ENCODE measurements at places on chromosomes 5 and 9.

DNA sequence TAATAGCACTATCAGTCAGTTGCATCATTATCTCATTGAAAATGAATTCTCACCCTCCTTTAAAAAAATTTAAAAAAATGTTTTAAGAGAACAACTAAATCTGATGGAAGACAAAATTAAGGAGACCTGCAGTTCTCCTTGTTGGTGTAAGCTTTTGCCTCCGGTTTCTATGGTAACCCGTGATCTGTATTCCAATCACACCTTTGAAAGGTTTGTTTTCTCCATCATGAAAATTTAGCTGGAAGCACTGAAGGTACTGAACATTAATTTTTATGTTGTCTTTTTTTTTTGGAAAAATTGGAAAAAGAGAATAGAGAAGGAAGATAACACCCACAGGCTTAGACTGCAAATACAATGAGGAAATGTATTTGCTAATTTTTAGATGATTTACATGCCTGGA is 2.5 kb upstream of the BASP1 start:
- no peak for DNase-seq

GRCh38 chr9:133782157-133783130 is 44.3 kb upstream of the SARDH start:
- DNase-seq, result peak; percentile 16

GRCh38 chr9:115952430-115953292 is 200.9 kb upstream of the PAPPA start:
- peak; percentile 22 for DNase-seq

- DNase-seq, result peak; percentile 73
Measured at GRCh38 chr5:90020575-90021538, 388.7 kb downstream of the CETN3 start.

GRCh38 chr9:106417685-106418084 is 445.3 kb upstream of the ZNF462 start:
- DNase-seq, result no peak

- no peak for DNase-seq
Measured at GRCh38 chr5:151014680-151015343, 5.6 kb upstream of the GPX3 start.

GRCh38 chr9:121447321-121447834 is 52.3 kb downstream of the GGTA1 start:
- no peak for DNase-seq

GRCh38 chr5:101904736-101905135 is 391.3 kb downstream of the SLCO4C1 start:
- DNase-seq, result no peak

- DNase-seq, result no peak
Measured at GRCh38 chr5:960551-960950, 48.1 kb upstream of the NKD2 start.

DNA sequence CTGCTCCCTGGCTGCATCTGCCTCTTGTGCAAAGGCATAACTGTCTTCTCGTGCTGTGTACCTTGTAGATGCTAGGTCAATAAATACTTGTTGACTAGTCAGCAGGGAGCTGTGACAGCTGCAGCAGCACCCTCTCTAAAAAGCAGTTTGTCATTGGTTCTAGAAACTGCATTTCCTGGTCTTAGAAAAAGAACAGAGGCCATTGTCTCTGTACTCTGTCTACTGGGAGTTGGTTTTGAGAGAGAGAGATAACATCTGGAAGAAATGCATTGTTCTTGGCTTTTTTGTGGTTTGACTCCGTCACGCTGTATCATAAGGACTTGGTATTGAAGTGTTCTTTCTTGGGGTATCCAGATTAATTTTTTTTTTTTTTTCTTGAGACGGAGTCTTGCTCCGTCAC is 32.3 kb downstream of the SH3GLB2 start:
- DNase-seq, result no peak

GRCh38 chr9:74007833-74008232 is 489.3 kb upstream of the RORB start:
- DNase-seq, result no peak

- no peak for DNase-seq
Measured at GRCh38 chr5:103059525-103059924, 60.4 kb downstream of the GIN1 start.

- DNase-seq, result no peak
Measured at GRCh38 chr9:133676450-133676849, 40.3 kb downstream of the DBH start.

DNA sequence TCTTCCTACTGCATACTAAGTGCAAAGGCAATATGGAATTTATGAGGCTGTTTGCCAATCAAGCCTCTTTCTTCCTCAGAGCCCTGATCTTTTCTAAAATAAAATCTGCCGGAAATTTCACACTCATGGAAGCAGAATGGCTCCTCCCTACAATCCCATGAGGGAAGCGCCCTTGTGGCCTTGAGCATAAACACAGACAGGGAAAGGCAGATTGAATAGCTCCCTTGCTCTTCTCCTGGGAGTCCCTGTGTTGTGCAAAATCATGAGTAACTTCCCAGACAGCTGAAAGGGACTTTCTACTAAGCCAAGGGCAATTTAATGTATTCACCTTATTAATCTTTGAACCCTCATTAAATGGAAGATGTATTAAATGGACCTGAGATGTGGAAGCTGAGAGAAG is 226.1 kb upstream of the PIK3R1 start:
- no peak for DNase-seq

DNA sequence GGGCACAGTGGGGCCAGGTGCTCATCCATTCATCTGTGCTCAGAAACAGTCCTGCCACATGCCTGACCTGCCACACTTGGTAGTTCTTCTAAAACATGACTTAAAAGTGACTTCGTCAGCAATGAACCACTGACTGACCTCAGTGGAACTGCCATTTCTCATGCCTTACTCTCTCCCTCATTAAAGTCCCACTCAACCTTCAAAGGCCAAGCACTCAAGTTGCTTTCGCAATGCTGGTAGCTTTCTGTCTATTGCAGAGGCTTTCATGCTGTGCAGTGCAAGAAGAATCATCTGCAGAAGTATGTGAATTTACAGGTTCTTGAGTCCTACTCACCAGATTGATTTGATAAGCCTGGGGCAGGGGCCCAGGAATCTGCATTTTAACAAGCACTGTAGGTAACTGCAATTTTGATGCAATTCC is 23.9 kb downstream of the B4GALT1 start:
- no peak for DNase-seq

GRCh38 chr5:52825826-52826225 is 38.1 kb downstream of the ITGA1 start:
- no peak for DNase-seq

DNA sequence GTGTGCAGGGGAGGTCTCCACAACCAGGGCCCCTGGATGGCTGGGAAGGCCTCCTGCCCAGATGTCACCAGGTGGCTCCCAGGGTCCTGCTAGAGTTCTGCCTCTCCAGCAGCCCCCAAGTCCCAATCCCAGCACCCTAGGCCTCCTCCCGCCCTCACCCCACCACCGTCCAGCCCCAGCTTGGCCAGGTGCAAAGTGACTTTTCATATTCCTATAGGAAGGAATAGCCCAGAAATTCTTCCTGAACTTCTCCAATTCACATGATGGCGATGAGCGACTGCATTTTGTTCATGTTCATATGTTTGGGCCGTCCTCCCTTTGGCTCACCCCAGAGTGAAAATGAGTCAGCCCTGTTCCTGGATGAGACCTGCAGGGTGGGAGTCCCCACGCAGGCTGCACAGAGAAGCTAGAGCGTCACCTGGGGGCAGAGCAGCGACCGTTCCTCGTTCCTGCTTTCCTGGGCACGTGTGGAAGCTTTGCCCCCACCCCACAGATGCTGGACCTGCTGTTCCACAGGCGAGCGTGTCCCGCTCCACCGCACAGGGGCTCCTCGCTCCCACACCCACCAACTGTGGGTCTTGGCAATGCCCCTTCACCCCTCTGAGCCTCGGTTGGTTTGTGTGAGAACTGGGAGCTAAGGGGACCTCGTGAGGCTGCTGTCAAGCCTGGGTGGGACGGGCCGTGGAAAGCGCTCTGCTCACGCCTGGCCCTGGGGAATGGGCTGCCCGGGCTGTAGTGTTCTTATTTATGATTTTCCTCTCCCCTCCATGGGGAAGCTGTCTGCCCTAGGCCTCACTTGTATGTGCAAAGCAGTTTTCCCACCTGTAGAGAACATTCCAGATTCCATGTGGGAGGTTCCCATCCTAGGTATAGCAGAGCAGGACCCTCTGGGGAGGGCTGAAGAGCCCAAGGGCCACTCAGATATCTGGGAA is 6.9 kb downstream of the MRPS2 start:
- no peak for DNase-seq

GRCh38 chr5:18299166-18299565 is 664.9 kb downstream of the TAF11L14 start:
- no peak for DNase-seq

DNA sequence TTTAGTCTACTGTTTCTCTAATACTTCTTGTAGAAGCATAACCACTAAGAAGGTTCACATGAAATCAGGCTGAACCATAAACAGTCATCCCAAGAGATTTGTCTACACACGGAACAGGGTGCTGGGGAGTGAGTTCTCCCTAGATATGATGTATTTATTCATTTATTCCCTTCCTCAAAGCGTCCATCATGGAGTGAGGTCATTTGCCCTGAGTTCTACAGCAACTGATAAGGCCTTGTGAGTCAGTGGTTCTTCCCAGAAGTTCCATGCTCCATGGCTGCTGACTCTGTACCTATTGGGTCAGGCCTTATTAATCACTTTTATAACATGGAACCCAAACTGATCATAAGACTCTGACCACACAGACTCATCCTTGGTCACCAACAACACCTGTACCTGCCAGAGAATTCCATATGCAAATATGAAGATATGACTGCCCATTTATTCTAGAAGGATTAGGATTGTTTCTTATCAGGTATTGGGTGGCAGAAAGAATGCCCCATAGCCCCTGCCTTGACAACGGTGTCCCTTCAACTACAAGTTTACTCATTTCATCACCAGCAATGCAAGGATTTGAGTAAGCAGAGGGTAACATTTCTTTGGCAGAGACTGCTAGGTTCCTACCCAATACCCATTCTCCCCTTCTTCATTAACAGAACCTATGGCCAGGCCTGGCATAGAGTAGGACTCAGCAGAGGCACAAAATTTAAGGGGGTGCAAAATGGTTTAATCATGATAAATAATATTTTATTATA is 118.1 kb downstream of the LHFPL2 start:
- DNase-seq, result no peak

DNA sequence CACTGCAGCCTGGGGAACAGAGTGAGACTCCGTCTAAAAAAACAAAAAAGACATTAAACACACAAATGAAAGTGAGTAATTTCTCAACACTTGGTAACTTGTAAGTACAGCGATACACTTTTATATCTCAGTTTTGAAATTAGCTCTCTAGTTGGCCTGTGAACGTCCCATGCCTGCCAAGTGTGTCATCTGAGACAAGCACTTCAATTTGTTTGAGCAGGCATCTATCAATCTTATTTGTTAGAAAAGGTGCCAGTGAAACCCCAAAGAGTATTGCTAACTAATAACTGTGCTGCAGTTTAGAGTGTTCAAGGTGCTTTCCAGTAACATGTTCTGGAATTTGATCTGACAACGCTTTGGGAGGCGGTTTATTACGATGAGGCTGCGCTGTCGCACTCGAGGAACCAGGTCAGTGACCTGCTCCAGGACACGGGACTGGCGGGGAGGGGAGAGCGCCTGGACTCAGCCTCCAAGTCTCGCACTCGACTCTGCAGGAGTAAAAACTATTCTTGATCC is 1.1 kb upstream of the SPIN1 start:
- DNase-seq, result no peak

- DNase-seq, result no peak
Measured at GRCh38 chr5:35159370-35159742, 70.9 kb downstream of the PRLR start.

GRCh38 chr5:171573451-171574225 is 154.2 kb downstream of the FGF18 start:
- DNase-seq, result no peak

DNA sequence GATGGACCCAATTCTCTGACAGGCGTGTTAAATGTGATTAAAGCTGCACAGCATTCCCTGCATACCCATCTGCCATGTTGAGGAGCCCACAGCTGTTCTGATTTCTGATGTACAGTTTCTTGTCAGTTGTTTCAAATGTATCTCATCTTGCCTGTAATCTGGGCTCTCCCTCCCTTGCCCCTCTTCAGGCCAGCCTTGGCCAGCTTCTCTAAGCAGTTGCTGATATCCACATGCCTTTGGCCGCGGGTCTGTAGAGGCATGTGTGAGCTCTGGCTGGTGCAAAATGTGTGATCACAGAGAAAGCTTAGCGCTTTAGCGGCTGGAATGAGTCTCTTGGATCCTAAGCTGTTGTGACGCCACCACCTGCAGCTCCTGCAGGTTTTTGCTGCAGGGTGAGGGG is 332.0 kb downstream of the MLLT3 start:
- DNase-seq, result no peak

GRCh38 chr9:127049044-127049443 is 73.4 kb downstream of the ANGPTL2 start:
- peak; percentile 61 for DNase-seq

- no peak for DNase-seq
Measured at GRCh38 chr5:2181149-2181548, 298.4 kb upstream of the IRX4 start.

GRCh38 chr5:173762930-173763329 is 125.2 kb upstream of the CPEB4 start:
- no peak for DNase-seq

GRCh38 chr5:79876456-79876855 is 114.6 kb downstream of the MTX3 start:
- DNase-seq, result no peak

DNA sequence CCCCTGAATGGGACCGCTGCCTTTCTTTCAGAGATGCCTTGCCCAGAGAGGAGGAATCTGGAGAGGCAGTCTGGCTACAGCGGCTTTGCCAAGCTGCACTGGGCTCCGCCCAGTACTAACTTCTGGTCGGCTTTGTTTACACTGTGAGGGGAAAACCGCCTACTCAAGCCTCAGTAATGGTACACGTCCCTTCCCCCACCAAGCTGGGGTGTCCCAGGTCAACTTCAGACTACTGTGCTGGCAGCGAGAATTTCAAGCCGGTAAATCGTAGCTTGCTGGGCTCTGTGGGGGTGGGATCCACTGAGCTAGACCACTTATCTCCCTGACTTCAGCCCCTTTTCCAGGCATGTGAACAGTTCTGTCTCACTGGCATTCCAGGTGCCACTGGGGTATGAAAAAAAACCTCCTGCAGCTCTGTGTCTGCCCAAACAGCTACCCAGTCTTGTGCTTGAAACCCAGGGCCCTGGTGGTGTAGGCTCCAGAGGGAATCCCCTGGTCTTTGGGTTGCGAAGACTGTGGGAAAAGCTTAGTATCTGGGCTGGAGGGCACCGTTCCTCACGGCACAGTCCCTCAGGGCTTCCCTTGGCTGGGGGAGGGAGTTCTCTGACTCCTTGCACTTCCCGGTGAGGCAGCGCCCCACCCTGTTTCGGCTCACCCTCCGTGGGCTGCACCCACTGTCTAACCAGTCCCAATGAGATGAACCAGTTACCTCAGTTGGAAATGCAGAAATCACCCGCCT is 171.2 kb downstream of the CWC27 start:
- no peak for DNase-seq

GRCh38 chr9:12640016-12640587 is 53.1 kb upstream of the TYRP1 start:
- DNase-seq, result peak; percentile 28

DNA sequence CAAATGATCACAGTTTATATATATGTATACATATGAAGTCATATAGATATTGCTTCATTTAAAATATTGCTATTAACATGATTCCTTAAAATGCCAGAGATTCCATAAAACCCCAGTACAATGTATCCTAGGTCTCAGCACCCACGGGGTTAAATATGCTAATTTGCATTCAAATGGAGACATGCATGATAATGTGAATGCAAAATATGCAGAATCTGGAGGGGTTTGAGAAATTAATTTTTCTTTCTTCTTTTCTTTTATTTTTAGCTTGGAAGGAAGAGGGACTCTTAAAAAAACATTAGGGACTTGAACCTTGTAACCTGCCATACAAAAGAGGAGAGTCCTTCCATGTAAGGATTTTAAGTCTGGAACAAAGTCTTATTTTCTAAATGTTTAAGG is 211.9 kb downstream of the MEF2C start:
- DNase-seq, result no peak

Data from amniotic stem cell (primary cell).